NCI-H510A (cell line): ENCODE measurements at places on chromosomes 13 and 19.

- no peak for DNase-seq
These were observed 583 bp downstream of the TECR start for GRCh38 chr19:14530005-14530348.

- peak; percentile 55 for DNase-seq
These were observed 15.4 kb downstream of the FCHO1 start for GRCh38 chr19:17766543-17767131.

DNA sequence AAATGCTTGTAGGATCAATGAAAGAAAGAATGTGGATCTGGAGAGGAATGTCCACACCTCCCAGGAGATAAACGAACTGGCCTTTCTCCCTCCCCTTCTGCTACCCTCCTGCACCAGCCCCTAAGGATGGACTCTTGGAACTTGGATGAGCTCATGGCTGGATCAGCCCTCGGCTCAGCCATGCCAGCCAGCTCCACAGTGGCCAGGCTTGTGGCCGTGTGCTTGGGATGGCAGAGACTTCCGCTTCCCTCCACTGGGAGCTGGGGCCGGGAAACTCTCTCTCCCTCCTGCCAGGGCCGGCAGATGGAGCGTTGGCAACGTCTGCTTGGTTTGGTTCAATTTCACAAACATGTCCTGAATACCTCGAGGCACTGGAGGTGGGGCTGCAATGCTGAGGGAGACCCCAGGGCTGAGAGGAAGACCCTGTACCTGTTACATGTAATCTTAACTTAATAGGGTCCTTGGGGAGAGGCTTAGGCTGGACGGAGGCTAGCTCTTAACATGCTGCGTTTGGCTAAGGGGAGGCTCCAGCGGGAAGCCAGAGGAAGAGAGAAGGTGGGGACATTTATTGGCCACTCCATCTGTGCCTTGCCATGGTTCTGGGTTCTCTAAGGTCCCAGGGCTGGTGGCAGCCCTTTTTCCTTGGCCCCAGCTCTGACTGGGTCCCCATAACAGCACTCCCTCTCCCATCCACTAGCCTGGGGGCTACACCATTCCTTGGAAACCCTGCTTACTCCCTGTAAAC lies 152.5 kb downstream of the IER2 start:
- DNase-seq = no peak

GRCh38 chr13:30019648-30020626 lies 169.5 kb upstream of the UBL3 start:
- DNase-seq = no peak

- no peak for DNase-seq
These were observed 81.8 kb downstream of the PAN3 start for GRCh38 chr13:28220166-28220565.

- no peak for DNase-seq
These were observed 83.5 kb upstream of the STARD13 start for GRCh38 chr13:33369073-33369472.

GRCh38 chr13:106063591-106064313 lies 471.7 kb downstream of the EFNB2 start:
- DNase-seq = no peak

GRCh38 chr13:101785858-101786257 lies 333.4 kb downstream of the ITGBL1 start:
- DNase-seq = peak; percentile 10
